CD4-positive, alpha-beta T cell treated with Interleukin-17A for 1 hour (primary cell): ENCODE measurements at places on chromosomes 4 and X.

GRCh38 chrX:44596277-44596676 lies 53.6 kb upstream of the FUNDC1 start:
- DNase-seq: no peak

- DNase-seq: no peak
Observed at GRCh38 chr4:11512871-11513270, 84.2 kb upstream of the HS3ST1 start.

- DNase-seq: no peak
Observed at GRCh38 chrX:73448379-73448778, 1.5 kb downstream of the CDX4 start.

DNA sequence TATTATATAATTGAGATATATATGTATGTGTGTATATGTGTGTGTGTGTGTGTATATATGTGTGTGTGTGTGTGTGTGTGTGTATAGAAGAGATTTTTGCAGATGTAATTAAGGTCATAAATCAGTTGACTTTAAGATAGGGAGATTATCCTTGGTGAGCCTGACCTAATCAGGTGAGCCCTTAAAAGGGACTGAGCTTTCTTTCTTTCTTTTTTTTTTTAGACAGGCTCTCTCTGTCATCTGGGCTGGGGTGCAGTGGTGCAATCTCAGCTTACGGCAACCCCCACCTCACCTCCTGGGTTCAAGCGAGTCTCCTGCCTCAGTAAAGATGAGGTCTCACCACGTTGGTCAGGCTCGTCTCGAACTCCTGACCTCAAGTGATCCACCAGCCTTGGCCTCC lies 155.1 kb upstream of the RASGEF1B start:
- no peak for DNase-seq

DNA sequence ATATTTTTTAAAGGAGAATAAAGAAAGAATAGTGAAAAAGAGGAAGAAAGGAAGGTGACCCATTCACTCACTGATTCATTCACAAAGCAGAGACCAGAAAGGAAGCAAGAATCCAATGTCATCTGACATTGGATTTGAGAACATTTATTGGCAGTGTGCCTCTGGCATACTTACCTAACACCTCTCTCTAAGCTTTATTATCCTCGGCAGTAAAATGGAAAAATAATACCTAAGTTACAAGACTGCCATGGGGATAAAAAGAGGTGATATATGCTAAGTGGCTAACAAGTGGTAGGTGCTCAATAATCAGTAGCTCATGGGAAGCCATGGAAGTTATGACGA lies 41.6 kb upstream of the PPARGC1A start:
- no peak for DNase-seq

- no peak for DNase-seq
Observed at GRCh38 chr4:87732033-87732765, 67.2 kb upstream of the IBSP start.

DNA sequence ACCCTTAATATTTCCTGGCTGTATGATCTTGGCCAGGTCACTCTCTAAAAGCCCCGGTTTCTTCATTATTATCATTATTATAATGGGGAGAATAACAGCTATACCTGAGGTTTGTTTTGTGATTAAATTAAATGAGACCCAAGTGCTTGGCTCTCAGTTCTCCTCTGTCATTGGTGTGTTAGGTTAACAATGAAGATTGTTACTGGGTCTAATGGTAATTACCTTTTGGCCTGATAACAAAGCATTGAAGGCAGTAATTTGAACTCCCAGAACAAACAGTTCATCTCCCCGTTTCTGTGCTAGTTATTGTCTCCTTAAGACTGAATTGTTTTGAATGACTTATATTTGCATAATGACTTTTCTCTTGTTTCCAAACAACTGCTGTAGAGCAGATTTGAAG lies 6.8 kb upstream of the ANAPC4 start:
- no peak for DNase-seq

DNA sequence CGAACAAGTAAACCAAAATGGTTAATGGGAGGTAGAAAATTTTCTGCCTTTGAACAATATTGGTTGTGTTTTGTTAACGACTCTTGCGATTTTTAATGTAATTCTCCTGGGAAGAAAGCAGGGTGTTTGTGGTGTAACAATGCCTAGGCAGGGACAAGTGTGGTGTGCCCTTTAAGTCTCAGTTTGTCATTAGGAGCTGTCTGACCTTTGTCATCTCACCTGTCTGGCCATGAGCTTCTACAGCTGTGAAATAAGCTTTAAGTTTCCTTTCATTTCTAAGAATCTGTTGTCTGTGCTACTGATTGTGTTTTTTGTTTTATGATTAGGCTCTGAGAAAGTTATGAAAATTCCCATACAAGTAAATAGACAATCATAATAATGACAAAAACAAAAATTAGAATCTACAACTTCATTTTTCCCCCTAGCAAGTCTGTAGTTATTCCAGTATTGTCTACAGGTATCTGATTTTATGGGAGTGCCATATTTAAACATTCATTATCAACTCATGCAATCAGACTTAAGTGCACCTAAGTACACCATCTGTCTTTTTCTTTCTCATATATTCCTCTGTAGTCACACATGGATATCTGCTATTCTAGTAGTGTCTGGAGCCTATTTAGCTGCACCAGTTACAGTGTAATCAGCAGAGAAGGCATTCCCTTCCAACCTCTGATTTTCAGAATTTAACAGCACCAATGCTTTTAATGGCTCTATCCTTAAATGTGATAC lies 203.5 kb downstream of the PPARGC1A start:
- DNase-seq: no peak

GRCh38 chr4:152310257-152310656 lies 225.6 kb downstream of the FBXW7 start:
- no peak for DNase-seq

DNA sequence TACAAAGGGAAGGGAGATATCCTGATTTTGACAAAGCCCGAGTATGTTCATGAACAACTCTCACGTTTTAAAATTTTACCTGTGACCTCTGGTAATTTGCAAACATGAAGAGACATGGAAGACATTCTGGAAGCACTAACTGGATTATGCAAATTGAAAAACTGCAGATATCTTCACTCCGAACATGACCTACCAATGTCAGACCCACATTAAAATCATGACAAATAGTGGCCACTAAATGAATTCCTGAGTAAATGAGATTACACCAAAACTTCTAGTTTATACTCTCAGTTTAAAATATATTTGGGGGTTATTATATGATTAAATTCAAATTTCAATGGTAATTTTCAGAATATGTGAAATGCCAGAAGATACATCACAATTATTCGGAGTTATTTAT lies 19.9 kb upstream of the CBR4 start:
- no peak for DNase-seq

DNA sequence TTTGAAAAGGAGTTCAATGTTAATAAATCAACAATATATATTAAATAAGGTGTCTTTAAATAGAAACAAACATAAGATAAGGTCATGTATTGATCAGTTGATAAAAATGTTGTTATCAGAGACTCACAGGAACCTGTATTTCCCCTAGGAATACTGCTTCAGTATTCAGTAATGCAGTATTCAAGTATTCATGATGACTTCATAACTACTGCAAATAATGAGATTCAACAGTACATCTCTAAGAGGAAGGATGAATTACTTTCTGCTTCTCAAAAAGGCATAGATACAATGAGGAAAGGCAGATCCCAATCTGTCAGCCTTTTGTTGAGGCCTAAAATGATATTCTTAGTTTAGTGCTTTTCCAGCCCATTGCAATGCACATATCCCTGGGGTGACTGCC lies 73.7 kb downstream of the MAGEB17 start:
- DNase-seq: no peak

DNA sequence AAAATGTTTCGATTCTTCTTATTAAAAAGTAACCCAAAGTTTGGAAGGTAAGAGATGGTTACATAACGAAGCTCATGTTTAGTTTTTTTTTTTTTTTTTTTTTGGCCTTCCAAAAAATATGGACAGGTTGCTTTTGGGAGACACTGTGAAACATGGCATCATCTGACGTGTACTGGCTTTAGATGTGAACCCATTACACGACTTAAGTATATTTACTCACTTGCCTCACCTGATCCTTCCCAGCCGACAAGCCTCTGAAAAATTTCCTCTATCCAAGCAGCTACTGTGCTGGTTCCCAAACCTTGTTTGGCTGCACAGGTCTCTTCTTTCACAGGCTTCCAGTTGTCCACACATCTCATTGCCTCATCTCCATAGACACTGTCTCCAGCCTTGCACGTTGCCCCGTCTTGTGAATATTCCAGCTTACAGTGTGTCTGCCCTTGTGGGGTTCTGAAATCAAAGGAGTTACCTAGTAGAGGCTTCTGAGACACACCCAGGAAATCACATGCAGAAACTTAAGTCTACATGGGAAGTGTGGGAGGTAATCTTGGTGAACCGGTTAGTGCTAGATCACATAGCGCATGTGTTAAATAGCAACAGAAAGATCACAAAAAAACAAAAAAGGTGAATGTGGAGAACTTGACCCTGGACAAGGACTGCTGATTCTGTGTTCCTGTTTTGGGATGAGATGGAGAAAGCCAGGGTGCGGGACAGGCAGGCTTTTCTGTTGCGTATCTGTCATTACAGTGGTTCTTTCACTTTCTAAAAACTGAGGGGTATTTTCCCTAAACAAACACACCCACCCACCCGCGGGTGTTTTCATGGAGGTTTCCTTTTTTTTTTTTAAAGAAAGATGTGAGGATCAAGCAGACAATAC lies 328.6 kb downstream of the ARHGAP10 start:
- DNase-seq: peak; percentile 65

DNA sequence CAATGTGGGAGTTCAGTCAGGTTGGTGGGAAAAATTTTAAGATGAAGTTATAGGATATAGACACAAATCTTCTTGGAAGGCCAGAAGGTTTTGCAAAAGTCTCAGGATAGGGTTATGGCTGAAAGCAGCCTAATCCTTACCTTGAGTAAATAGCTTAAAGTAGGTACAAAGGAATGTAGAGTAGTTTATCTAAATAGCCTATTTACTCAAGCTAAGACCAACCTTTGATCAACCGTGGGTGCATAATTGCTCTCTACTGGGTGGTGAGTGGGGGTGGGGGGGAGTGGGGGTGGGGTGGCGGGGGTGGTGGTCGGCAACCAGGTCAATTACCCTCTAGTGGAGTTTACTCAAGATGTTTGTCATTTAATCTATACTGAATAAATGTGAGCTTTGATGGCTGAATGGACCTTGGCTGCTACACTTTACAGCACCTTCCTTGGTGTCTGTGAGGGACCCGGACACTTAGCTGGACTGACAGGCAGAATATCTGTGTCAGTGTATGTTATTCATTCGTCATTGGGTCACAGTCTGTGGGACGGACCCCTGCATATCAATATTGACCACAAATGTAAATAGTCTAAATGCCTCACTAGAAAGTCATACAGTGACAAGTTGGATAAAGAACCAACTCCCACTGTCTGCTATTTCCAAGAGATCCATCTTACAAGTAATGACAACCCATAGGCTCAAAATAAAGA lies 545.7 kb upstream of the PABPC4L start:
- no peak for DNase-seq

- DNase-seq: no peak
Observed at GRCh38 chr4:152961773-152962115, 25.6 kb downstream of the FHDC1 start.

DNA sequence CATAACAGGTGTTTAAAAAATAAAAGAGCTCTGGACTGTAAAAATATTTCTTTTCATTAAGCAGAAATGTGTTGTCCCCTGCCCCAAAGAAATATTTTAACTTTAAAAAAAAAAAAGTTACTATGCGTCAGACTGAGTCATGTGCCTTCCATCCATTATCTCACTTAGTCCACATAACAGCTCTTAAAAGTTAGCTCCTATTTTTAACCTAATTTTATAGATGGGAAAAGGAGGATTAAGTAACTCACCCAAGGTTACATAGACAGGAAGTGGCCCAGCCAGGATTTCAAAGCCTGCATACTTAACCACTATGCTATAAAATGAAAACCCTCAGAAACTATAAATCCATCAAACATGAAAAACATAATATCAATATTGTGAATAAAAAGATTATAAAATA lies 97.7 kb downstream of the MANBA start:
- DNase-seq: no peak

- peak; percentile 14 for DNase-seq
Observed at GRCh38 chr4:169024762-169025161, 14.7 kb upstream of the CBR4 start.

DNA sequence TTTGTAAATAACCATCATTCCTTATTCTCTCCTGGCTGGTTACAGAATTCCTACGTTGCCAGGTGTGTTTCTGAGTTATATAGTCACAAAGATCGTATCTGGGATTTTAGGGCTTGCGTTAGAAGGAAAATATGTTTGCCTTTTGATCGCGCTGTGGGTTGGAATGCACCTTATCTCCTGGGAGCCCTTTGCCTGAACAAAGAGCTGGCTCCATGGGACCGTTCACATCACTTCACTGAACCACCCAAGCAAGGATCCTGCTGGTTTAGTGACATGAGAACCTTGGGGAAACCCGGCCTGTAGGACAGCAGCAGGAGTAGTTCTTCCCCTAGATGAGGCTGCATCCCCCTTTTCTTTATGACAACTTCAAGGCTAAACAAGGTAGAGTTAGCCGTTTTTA lies 51.6 kb downstream of the RS1 start:
- no peak for DNase-seq

DNA sequence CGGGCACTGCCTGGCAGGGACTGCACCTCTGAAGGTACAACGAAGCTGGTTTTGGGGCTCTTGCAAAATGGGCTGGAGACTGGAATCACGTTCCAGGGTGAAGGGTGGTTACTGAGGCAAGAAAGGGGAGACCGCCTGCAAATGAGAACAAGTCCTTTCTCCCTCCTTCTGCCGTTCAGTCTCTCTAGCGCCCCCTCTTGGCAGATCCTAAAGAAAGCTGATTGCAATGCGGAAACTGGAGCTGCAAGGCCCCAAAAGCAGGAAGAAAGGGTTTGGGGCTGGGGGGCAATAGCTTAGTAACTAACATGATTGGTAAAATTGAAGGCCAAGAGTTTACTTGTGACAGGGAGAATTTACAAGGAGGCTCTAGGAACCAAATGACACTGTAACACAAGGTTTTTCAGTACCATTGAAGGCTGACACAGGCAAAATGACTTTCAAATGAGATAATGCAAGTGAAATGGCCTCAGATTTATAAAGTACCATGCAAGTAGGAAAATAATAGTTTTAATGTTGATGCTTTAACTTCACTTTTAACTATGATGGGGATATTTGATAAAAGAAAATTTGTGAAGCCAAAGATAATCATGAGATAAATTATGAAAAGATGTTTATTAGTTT lies 222.7 kb upstream of the HAND2 start:
- no peak for DNase-seq

DNA sequence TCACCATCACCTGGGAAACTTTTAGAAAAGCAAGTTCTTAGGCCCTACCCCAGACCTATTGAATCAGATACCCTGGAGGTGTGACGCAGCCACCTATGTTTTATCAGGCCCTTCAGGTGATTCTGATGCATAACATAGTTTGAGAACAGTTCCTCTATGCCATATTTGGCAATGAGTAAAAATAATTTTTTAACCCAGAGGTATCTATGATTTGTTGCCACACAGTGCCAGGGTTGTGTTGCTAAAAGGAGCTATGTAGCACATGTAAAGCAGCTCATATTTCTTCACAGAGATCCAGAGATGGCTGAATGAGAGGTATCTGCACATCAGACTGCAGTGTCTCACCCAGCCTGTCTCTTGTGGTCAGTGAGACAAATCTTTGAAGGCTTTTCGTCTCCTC lies 85.3 kb downstream of the PTPN13 start:
- no peak for DNase-seq

- DNase-seq: no peak
Observed at GRCh38 chrX:56600141-56600540, 36.7 kb downstream of the UBQLN2 start.

- DNase-seq: no peak
Observed at GRCh38 chr4:140718241-140718952, 37.8 kb downstream of the TBC1D9 start.
